Central memory CD4-positive, alpha-beta T cell (primary cell): ENCODE measurements at places on chromosomes 4 and X.

DNA sequence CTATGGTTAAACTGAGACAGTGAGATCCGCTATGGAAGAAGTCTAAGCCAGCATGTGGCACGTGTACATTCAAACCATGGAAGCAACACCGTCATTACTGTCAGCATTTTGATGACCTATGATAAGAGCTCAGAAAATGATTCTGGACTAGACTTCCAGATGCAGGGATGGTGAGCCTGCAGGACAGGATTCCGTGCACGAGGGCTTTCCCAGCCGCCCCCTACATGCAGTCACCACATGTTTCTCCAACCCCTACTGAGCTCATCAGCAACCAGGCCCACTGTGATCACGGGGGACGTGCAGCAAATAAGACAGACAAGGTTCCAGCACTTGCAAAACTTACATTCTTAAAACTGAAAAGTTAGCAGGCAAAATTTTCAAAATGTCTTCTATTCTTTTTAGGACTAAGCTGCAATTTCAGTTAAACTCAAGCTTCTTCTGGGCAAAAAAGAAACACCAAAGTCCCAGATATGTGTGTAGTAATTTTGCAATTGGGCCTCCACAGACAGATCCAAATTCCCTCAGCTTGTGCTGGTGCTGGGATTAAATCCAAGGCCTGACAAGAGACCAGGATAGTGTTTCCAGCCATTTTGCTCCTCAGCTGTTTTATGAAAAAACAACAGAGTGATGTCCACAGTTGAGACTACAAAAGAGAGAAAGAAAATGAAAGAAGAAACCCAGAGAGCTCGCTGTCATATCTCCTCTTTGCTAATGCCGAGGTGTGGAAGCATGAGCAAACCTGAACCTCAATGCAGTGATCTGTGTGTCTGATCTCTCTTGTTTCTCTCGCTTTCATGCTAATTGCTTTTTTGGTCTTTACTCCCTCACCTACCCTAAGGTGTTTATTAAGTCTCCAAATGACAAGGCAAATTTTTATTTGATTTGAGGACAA is 118.2 kb downstream of the AFAP1 start:
- no peak for DNase-seq

DNA sequence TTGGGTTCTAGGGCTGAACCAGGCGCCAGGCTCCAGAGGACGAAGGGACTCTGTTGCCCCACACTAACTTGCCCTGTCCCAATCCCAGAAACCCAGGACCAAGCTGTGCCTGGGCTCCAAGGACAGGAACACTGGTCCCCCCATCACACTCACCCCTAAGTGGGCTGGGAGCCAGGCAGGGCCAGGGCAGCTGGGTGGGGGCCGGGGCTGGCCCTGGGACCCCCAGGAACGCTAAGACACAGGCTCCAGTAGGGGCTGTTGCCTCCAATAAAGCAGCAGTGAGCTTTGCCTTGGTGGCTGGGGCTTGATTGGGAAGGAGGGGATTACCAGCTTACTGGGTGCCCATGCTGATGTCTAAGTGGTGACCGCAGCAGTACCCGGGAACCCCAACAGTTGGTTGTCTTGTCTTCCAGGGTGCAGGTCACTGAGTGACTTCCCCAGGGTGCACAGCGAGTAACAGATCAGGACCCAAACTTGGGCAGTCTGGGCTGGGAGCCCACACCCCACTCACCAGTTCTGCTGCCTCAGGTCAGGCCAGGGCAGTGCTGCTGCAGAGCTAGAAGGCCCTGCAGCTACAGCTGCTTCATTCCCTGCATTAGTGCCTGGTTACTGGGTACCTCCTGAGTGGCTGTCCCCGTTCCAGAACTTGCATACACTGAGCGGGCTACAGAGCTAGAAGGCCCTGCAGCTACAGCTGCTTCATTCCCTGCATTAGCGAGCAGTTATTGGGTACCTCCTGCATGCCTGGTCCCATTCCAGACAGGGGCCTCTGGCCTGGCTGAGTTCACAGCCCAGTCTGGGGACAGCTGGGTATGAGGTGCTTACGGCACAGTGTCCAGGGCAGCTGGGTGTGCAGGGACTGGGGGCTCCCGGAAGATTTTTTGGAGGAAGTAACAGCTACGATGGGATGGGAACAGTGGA is 9.4 kb upstream of the ADD1 start:
- no peak for DNase-seq

DNA sequence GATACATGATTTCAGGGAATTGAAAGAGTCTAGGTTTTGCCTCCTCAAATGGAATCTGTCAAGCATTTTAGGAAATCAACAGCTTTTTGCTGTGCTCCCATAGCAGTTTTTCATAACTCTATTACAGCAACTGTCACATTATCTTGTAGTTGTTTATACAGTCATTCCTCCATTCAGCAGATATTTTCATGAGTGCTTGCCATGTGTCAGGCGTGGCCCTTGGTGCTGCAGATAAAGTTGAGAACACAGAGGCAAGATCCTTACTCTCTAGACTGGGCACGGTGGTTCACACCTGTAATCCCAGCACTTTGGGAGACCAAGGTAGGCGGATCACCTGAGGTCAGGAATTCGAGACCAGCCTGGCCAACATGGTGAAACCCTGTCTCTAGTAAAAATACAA is 67.3 kb downstream of the MCUB start:
- no peak for DNase-seq

- no peak for DNase-seq
Measured at GRCh38 chrX:104987063-104987462, 233.4 kb downstream of the TEX13A start.

- DNase-seq, result no peak
Measured at GRCh38 chr4:87130985-87131703, 89.3 kb downstream of the KLHL8 start.
